Neural progenitor cell (in vitro differentiated cells): ENCODE measurements at places on chromosomes 11 and 22.
A peak's percentile ranks its signal among the peaks of the same experiment; 100 is the strongest.

DNA sequence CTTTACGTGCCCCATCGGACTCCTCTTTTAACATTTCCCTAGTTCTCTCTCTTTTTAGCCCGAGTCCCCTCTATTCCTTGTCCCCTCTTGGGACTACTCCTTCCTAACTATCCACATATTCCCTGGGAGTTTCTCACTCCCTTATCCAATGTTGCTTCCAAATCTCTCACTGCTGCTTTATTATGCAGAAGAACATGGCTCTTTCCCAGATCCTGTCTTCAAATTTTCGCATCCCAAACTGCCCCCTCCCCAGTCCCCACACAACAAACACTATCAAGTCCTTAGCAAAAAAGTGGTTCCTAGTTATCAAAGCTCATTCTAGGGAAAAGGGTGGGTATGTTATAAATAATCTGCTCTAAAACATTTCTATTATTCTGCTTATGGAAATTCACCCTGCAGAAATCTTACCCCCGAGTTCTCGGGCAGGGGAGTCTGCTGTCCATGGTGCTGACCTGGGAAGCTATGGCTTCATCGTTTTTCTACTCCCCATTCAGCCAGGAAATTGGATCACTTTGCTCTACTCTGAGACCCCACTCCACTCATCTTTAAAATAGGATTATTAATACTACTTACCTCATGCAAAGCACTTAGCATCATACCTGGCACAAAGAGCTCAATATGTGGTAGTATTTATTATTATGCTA is 393.5 kb downstream of the BUD13 start:
- peak; percentile 76 for DNase-seq

- peak; percentile 92 for DNase-seq
Observed at GRCh38 chr22:40009292-40009774, 14.6 kb downstream of the FAM83F start.

DNA sequence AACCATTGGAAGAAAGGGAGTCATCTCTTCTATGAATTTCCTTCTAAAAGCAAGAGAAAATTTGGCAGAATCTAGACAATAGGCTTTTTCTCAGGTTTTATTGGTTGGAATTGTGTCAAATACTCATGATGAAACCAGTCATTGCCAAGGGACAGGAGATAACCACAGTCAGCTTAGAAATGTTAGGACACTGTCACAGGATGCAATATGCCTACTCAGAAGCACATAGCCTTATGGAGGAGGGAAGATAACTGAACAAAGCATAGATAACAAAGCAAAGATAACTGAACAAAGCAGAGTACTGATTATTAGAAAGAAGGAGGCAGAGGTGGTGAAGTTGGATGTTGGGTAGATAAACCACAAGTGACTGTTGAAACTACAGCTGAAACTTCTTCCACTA is 303.5 kb upstream of the PDGFD start:
- no peak for DNase-seq

DNA sequence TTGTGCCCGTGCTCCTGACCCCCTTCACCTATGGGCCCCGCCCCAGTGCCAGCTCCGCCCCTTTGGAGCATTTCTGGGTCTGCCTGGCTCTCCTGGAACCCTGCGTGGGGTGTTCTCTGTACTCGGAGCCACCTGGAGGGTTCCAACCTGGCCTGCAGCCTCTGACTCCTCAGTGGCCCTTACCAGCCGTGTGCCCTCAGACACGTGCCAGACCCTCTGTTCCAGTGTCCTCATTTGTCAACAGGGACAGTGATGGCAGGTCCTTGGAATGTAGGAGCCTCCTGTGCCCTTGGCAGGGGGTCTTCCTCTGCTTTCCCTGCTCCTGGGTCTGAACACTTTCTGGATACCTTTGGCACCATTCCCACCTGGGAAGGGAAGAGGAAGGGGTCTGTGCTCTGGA is 96.4 kb downstream of the CACNA1I start:
- no peak for DNase-seq

DNA sequence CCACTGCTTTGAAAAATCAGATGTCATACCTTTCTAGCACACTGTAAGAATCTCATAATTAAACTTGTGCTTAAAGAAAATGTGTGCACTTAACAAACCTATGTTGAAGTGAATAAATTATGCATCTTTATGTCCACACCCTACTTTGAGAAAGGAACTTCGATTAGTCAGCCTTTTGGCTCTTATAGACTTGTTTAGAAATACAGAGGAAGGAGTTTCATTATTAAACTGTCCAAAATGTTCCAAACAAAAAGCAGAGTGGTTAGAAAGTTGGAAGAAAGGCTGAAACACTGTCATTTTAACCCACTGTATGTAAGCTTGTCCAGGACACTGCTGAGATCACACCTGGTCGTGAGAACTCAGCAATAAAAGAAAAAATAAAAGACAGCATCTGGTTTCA is 863.2 kb upstream of the CHORDC1 start:
- DNase-seq, result no peak

GRCh38 chr11:109963101-109963500 is 130.1 kb upstream of the ZC3H12C start:
- peak; percentile 9 for DNase-seq

DNA sequence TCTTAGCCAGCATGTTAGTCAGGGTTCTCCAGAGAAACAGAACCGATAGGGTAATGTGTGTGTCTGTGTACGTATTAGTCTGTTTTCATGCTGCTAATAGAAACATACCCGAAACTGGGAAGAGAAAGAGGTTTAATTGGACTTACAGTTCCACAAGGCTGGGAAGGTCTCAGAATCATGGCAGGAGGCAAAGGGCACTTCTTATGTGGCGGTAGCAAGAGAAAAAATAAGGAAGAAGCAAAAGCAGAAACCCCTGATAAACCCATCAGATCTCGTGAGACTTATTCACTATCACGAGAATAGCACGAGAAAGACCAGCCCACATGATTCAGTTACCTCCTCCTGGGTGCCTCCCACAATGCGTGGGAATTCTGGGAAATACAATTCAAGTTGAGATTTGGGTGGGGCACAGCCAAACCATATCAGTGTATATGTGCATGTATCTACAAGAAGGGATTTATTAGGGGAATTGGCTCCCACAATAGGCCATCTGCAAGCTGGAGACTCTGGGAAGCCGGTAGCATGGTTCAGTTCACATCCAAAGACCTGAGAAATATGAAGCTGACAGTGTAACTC is 173.7 kb upstream of the NECTIN1 start:
- no peak for DNase-seq

DNA sequence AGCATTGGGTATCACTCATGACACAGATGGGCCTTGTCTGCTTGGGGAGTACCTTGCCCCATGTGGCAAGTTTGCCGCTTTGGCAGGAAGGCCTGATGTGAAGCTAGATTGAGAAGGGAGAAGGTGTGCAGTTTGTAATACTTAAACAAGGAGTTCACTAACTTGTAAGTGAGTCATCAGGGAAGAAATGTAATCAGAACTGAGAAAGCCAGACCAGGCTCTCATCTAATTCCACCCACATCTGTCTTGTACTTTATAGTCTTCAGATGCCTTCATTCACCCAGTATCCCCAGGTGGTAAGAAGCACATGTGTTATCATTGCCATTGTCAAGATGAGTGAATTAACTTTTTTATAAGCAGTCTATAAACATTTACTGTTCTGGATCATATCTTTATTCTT is 116.0 kb upstream of the DDI1 start:
- no peak for DNase-seq

DNA sequence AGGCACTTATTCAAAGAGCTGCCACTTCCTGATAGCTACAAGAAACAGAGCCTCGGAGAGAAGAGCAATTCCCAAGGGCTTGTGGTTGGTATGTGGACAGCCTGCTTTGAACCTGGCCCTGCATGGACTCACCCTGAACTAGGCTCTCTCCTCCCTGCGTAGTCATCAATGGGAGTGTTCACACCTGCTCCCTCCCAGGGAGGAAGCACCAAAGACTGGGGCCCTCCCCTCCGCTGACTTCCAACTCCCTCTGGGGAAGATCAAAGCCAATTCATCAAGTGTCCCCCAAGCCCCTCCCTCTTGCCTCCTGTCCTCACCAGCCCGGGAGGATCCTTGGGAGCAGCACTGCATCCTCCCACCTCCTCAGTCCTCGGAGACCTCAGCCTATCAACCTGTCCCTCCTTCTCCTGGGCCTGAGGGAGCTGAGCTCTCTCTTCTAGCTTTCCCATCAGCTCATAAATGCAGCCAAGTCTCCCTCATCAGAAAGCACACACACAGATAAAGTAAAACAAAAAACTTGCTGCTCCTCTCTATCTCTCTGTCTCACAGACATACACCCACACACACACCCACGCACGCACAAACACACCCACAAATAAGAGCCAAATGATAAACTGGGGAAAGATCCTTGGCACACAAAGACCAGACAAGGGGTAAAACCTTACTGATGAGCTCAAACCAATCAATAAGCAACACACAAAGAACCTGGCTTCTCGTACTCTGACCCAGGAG is 3.3 kb downstream of the A4GALT start:
- DNase-seq, result no peak

DNA sequence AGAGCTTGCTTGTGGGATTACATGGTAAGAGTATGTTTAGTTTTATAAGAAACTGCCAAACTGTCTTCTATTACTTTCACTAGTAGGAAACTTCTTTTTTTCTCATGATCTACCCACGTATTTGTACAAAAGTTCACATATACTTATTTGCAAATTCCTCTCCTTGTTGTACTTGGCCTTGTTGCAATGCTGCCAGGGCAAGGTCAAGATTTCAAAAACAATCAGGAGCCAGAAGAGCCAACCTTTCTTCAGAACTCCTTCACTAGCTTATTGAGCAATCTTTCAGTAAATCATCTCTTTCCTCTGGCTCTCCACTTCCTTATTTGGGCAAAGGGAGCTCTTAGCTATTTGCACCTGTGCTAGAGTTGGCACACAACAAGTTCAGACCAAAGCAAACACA is 9.7 kb downstream of the SRSF8 start:
- DNase-seq, result no peak

DNA sequence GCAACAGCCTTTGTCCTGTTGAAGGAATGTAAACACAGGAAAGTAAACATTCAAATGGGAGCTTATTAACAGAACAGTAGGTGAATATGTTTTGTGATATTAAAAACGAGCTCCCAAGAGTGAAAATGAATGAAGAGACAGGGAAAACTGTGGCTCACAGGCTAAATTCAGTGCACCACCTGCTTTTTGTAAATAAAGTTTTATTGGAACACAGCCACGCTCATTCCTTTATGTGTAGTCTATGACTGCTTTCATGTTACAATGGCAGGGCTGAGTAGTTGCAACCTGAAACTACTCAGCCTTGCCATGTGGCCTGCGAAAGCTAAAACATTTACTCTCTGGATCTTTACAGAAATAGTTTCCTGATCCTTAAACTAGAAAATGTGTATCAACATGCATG is 136.9 kb downstream of the MYO18B start:
- DNase-seq, result no peak

DNA sequence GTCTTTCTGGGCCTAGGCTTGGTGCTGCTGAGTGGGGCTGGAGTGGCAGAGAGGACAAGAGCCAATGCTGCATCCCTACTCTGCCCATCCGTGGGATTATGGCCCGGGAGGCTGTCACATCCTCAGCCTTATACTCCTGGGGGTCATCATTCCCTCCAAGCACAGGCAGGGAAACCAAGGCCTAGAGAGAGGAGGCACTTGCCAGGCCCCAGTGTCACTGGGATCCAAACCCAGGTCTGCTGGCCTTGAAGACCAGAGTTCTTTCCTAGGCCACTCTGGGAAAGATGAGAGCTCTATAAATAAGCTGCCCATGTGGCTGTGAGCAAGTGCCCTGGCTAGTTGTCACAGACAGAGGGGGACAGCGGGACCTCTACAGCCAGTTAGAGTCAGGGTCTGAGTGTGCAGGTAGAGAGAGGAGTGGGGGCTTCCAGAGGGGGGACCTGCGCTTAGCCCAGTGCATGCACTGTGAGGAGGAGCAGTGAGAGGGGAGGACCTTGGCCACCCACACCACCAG is 4.8 kb downstream of the RELT start:
- peak; percentile 17 for DNase-seq

GRCh38 chr11:2380807-2381350 is 3.8 kb downstream of the CD81 start:
- no peak for DNase-seq

DNA sequence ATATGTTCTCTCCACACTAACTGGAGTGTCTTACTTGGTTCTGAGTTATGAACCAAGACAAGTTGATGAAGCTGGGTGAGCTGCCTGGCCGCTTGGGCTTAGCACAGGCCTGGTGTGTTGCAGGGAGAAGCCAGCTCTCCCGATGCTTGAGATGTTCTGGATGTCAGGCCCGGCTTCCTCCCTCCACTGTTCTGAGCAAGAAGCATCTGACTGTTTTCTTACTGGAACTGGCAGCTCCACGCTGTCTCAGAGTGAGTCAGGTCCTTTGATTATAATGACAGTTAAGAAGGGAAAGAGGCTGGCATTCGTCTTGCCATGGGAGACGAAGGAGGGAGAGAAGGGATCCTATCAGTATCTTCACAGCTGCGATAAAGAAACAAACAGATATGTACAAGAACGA is 46.5 kb upstream of the CRTAM start:
- DNase-seq, result no peak

DNA sequence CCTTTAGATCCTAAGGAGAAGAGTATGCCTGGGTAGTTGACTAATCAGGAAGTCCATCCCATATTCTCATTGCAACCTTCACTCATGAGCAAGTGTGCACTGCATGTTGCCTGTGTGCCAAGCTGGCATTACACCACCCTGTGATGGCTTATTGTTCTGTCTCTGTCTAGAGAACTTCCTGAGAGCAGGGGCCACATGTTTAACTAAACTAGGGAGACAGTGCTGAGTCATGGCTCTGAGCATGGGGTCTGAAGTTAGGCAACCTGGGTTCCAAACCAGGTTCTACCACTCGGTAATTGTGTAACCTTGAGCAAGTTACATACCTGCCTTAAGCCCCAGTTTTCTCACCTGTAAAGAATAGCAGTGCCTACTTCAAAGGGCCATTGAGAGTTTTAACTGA is 39.6 kb downstream of the CSNK2A3 start:
- no peak for DNase-seq

DNA sequence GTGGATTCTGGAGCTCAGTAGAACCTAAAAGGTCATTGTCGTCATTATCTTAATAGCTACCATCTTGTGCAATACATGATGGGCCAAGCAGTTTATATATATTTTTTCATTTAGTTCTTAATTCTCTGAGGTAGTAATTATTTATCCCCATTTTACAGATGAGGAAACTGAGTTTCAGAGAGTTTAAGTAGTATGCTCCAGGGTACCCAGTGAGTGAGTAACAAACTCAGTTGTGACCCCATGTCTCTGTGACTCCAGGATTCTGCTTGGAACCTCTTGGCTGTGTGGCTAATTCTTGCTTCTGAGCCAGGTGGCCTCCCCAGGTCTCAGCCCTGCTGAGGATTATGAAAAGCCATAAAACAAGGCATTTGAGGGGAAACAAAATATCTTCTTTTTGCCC is 82.6 kb downstream of the CEP164 start:
- DNase-seq, result no peak

- DNase-seq, result no peak
Observed at GRCh38 chr11:121670805-121671282, 218.1 kb upstream of the SORL1-AS1 start.

GRCh38 chr11:87156970-87157369 is 119.2 kb downstream of the TMEM135 start:
- DNase-seq, result no peak

- DNase-seq, result no peak
Observed at GRCh38 chr22:25023879-25024278, 71.4 kb downstream of the KIAA1671 start.
